Activated naive CD4-positive, alpha-beta T cell treated with anti-CD3 and anti-CD28 coated beads, Interleukin-2, amount 50 U/mL, for 72 hours (primary cell): ENCODE measurements at places on chromosomes 5 and 9. TPM values are rescaled to one million over a fixed set of nuclear protein-coding genes. Genes with fewer than 3 reads are reported as not detected.

- DNase-seq, result no peak
These were observed 3.0 kb downstream of the NFIL3 start for GRCh38 chr9:91420501-91421127.

FOXD1 gene
- total RNA-seq, result not detected

- no peak for DNase-seq
These were observed 358.0 kb upstream of the PCSK5 start for GRCh38 chr9:75532233-75533050.

LNPEP gene
- 60.4 TPM for total RNA-seq

PCDHB13 gene
- total RNA-seq, result not detected

GRCh38 chr9:35236692-35237091 is 74.9 kb downstream of the UNC13B start:
- no peak for DNase-seq

DNA sequence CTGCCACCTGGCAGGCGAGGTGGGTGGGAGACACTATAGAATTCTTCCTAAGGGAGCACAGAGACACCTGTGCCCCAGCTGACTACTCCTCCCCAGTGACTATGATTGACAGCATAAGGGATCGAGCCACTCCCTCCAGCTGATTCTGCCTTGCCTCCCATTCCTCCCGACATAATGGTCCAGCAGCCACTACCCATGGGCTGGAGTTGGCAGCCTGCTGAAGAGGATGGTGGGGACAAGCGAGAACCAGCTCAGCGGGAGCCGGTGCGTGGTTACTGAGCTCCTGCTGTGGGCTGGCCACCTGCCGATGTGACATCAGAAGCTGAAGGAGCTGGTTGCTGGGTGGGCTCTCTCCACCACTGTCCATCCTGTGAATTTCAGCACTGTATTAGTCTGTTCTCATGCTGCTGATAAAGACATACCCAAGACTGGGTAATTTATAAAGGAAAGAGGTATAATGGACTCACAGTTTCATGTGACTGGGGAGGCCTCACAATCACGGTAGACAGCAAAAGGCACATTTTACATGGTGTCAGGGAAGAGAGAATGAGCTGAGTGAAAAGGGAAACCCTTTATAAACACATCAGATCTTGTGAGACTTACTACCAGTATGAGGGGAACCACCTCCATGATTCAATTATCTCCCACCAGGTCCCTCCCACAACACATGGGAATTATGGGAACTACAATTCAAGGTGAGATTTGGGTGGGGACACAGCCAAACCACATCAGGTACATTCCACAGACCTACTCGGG is 12.1 kb upstream of the NCS1 start:
- no peak for DNase-seq

GRCh38 chr5:32645246-32645645 is 59.9 kb downstream of the SUB1 start:
- no peak for DNase-seq

DNA sequence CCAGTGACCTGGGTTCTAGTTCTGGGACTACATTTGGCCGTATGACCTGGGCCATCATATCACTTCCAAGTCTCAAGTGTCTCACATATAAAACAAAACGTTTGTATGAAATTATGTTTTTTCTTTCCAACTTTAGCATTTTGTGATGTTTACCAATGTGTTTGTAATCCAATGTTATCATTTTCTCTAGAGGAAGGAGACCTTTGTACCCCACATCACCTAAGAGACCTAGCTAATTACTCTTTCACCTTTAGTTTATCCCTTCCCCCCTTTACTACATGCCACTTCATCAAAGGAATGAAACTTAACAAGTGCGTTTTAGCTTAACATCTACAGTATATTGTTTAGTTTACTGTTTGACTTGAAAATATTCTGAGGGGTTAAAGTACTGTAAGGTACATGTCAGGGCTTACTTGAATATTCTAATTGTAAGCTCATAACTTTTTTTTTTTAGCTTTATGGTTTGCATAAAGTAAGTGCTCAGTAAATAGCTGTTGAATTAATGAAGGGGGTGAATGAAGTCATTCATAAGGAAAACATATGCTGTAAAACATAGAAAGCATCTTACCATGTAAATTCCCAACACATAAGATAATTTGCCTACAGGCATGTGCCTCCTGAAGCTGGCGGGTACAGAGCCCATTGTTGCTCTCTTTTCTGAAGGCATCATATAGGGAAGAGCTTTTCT is 2.9 kb downstream of the PIP5K1B start:
- DNase-seq, result no peak

SLCO4C1 gene
- 0.07 TPM for total RNA-seq

GRCh38 chr5:115432691-115433090 is 111.9 kb downstream of the FEM1C start:
- DNase-seq, result no peak

GRCh38 chr5:134503937-134504437 is 21.5 kb upstream of the JADE2 start:
- no peak for DNase-seq

DNA sequence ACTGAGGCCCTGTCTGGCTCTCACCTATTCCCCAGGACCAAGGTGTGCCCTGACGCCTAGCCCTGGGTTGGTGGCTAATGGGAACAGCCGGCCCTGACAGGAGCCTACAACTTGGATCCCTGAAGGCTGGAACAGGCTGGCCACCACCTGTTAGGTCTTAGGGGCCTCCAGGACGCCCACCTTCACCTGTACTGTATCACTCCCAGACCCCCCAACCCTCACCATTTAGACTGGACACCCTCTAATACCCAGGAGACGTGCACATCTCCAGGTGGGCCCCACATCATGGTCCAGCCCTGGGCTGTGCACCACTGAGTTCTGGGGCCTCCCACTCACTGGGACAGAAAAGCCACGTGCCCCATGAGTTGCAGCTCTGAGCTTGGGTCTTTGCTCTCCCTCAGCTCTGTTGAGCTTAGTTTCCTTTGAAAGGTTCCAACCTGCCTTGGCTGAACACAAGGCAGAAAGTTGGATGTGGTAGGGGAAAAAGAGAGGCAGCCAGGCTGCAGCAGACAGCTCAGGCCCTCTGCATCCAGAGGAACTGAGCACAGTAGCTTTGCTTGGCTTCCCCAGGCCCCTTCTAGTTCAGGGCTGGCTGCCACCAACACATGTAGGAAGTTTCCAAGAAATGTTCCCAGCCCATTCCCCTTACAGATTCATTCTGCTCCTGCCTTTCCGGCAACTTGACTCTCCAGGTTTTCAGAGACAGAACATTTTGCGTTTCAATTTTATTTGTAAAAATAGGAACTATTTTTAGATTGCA is 116.8 kb upstream of the TBC1D2 start:
- DNase-seq, result no peak

DNA sequence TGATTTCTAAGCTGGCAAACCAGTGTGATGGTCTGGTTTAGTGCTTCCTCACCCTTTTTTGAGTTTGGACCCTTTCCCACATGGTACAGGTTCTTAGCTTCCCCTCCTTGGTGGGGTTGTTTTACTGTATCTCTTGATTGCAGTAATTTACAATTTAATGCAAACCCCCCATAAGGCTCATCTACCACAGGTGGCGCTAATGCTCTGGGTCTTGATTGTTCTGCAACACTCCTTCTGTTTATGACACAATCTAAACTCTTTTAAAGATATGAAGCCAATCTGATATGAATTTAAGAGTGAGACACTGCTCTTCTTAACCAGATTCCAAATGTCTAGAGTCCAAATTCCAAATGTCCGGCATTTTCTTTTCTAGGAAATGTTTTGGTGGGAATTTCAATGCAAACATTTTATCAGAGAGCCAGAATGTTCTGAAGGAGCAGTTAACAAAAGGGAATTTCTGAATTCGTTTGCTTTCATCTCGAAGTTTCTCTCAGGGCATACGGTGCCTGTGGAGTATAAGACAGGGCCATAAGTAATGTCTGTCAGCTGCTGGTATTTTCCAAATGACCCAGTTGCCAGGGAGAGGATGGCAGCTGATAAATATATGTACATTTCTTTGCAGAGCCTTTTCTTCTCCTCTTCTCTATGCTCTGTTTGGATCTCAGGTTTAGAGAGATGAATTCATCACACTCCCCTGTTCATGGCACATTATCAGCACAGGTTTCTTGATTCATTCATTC is 246.8 kb downstream of the ARHGAP26 start:
- no peak for DNase-seq

BAAT gene
- total RNA-seq, result not detected

DNA sequence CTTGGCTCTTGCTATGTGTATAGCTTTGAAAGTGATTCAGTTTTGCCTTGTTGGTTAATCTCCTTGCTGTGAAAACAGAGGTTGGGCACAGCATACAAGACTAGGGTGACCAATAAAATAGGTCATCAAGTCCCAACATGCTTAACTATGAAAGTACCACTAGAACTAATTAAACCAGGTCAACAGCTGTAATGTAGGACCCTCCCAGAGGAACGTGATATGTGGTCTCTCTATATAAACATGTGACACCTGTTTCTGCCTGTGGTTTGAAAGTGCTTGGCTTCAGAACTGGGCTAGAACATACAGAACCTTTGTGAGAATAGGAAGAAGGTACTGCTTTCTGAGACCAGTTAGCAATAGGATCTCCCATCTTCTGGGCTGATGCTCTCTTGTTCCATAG is 297.1 kb downstream of the FBXL7 start:
- no peak for DNase-seq

SHOC1 gene
- total RNA-seq, result 0.04 TPM

DNA sequence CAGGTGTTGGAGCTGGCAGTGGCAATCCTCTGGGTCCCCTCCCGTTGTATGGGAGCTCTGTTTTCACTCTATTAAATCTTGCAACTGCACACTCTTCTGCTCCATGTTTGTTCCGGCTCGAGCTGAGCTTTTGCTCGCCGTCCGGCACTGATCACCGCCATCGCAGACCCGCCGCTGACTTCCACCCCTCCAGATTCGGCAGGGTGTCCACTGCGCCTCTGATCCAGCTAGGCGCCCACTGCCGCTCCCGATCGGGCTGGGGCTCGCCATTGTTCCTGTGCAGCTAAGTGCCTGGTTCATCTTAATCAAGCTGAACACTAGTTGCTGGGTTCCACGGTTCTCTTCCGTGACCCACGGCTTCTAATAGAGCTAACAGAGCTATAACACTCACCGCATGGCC is 23.2 kb downstream of the ANKH start:
- no peak for DNase-seq

GRCh38 chr5:38670878-38671277 is 114.4 kb upstream of the LIFR start:
- DNase-seq, result no peak

- no peak for DNase-seq
These were observed 590.5 kb downstream of the CCDC171 start for GRCh38 chr9:16143310-16143709.
